ENCODE measurements at places on chromosomes 16 and 17.

DNA sequence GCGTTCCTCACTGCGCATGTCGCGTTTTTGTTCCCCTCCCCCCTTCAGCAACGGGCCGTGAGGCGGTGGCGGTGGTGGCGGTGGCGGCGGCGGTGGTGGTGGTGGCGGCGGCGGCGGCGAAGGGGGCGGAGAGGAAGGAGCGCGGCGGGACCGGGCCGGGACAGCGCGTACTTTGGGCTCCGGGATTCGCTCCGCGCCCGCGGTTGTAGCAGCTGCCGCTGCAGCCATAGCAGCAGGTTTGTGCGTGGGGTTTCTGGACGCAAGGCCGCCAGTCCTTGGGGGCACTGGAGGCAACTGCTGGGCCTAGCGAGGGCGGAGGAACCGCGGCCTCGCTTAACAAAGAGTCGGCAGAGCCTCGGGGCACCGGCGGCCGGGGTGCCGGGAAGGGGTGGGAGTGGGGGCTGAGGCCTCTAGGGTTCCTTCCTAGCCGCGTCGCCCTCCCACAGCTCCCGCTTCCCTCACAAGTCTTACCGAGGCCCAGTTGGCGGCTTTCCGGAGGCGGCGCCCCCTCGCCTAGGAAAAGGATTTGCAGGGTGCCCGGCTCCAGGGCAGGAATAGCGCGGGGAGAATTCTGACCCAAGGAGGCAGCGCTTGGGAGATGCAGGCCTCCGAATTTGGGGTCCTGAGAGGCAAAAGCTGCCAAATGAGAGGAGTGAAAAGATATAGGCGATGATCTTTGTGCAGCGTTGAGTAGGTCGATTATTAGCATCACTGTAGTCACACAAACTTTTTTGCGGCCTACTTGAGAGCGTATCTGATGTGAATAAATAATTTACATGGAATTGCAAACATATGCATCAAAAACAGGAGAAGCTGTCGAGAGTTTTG, at the start of gene DDX42:
Gene DDX42 (plus strand): TSS at position 30 of the 828 bp plus-strand sequence. CDS start 12,880 bp downstream, outside the sequence.
- no peak for DNase-seq

DNA sequence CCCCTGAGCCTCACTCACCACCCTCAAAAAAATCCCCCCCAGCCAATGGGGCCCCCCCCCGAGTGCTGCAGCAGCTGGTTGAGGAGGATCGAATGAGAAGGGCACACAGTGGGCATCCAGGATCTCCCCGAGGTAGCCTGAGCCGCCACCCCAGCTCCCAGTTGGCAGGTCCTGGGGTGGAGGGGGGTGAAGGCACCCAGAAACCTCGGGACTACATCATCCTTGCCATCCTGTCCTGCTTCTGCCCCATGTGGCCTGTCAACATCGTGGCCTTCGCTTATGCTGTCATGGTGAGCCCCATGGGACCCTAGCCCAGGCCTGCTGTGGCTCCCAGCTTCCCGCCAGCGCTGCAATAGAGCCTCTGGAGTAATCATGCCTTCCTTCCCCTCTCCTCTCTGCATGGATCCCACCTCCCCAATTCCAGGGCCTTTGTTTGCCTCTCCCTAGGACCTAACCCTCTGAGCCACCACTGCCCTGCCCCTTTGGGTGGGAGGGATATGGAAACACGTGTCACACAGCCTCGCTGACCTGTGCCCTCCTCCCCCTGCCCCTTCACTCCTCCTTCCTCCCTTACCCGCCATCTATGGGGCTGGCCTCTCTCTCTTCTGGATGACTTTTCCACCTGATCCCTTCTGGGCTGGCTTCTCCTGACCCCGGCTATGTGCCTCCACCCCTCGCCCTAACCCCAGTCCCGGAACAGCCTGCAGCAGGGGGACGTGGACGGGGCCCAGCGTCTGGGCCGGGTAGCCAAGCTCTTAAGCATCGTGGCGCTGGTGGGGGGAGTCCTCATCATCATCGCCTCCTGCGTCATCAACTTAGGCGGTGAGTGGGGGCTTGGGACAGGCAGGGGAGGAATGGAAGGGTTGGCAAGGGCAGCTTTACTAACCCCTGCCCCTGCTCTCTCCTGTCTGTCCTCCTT, 1.9 kb downstream of the PRRT2 start:
- DNase-seq, result peak; percentile 74

DNA sequence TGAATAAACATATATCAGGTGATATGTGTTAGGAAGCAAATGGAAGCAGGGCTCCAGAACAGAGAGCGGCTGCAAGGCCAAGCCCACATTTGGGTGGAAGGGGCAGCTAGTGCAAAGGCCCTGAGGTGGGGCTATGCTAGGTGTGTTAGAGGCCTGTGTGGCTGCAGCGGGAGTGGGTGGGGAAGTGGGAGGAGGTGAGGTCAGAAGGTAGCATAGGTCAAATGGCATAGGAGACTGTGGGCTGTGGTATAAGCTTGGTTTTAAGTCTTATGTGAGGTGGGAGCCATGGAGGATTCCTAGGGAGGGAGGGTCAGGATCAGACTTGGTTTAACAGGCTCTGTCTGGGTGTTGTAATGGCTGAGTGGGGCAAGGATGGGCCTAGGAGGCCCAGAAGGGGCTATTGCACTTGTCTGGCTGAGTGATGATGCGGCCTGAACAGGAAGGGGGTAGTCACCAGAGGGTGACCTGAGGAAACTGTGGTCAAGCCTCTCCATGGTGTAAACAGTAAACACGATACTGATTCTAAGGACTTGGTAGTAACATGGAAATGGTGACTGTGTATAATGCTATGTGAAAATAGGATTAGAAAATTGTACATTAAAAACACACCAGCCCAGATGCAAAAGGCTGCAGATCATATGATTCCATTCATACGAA, 31.1 kb downstream of the RAI1 start:
- DNase-seq, result peak; percentile 91

DNA sequence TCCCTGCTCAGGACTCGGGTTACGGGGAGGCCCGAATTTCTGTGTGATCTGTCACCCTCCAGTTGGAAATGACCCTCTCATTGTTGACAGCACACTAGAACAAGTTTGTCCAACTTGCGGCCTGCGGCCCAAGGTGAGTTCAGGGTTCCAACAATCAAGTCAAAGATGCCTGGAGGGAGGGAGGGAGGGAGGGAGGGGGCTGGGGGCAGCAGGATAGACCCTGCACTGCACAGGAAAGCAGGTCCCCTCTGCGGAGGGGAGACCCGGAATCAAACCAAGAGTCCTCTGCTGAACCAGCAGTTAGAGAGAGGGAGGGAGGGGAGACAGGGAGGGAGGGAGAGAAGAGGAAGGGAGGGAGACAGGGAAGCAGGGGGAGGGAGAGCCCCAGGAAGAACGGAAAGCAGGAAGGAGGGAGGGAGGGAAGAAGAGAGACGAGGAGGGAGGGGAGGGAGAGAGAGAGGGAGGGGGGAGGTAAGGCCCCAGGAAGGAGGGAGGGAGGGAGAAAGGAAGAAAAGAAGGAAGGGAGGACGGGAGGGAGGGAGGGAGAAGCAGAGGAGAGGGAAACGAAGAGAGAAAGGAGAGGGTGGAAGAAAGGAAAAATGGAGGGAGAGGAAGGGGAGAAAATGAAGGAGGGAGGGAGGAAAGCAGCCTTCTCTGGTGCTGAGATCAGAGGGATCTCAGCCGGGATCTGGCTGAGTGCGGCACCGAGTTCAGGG, 96.7 kb upstream of the CDH5 start:
- DNase-seq, result no peak

DNA sequence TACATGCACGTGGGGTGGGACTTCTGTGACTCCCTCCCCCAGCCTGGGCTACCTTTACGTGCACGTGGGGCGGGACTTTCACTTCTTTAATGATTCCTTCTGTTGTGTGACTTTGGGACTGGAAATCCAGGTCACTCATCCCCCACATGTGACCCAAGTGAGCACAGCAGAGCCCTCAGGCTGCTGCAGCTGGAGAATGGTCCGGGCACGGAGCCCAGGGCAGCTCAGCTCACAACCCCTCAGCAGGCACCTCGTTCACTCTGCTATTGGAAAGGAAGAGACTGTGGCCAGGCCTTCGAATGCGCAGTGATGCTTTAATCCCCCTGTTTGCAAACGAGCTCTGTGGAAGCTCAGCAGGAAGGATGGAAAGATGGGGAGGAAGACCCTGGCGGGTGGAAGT, 14.7 kb downstream of the DBNDD1 start:
- no peak for DNase-seq

DNA sequence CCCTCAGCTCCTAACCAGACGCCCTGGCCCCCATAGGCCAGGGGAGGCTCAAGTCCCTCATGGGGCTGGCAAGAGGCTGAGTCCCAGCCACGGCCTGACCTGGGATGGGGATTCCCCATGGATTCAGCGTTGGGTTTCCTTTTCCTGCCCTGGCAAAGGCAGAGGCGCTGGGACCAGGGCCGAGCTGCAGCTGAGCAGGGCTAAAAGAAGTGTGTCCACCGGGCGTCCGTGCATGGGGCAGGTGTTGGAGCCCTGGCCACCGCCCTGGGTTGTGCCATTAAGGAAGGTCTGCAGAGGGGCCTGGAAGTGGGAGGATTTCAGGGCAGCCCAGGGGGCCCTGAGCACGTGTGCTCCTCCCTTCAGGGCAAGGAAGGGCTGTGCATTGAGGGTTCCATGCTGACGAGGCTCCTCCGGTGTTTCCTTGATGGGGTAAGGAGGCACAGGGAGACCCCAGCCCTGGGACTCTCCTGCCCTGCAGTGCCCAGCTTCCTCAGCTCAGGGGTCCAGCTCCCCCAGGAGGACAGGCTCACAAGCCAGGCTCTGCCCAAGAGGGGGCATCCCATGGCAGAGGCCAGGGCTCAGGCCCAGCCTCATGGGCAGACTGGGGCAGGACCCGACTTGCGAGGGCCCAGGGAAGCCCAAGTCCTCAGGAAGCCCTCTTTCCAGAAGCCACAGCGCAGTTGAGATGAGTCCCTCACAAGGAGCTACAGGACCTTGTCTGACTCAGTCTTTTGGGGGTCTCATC, 10.1 kb downstream of the TBC1D26 start:
- no peak for DNase-seq

DNA sequence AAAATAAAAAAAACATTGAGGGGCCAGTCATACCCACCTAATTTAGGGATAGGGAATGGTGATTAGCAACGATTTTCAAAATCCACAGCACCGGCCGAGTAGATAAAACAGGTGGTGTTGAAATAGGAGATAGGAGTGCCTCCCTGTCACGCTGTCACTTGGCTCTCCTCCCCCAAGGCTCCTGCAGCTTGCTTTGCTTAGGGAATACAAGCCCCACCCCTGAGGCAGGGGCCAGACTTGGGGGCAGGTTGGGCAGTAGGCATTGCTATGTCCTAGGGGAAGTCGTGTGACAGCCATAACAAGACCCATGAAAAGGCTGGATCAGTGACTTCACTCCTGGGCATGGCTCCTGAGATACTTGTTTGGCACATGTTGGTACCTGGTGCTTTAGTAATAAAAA, 25.8 kb downstream of the POLR2A start:
- DNase-seq, result no peak

GRCh38 chr17:76354747-76355310, 1.1 kb upstream of the PRPSAP1 start:
- peak; percentile 73 for DNase-seq

- no peak for DNase-seq
These were observed 775 bp upstream of the CHP2 start for GRCh38 chr16:23753908-23754593.

- DNase-seq, result no peak
These were observed 11.3 kb downstream of the CNTROB start for GRCh38 chr17:7943291-7943690.

GRCh38 chr17:36183001-36183971, 6.8 kb upstream of the TBC1D3B start:
- peak; percentile 90 for DNase-seq

DNA sequence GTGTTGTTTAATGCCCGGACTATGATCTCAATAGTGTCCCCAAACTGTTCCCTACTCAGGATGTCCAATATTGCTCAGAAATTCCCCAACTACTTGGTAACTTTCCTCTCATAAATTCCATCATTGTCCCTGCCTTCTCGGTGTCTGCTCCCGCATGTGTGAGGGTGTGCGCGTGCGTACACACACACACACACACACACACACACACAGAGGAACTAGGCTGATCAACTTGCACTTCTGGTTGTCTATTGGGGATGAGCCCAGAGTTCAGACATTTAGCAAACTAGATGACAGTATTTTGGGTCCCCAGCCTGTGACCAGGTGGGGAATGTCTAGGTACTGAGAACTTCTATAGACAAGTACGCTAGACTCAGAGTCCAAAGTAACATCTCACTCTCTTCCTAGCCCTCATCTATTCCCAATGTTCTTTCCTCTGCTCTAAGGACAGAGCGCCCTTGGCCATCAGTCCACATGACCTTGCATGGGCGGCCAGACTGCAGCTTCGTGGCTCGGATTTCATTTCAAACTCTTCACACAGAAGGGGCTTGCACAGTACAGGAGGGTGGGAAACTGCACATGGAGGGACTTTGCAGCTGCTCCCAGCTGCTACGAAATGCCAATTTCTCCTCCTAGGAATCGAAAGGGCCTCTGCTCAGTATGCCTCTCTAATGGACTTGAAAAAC, 5.3 kb downstream of the HS3ST3A1 start:
- DNase-seq, result no peak

GRCh38 chr16:14249291-14250032, 178.3 kb downstream of the MRTFB start:
- peak; percentile 52 for DNase-seq

DNA sequence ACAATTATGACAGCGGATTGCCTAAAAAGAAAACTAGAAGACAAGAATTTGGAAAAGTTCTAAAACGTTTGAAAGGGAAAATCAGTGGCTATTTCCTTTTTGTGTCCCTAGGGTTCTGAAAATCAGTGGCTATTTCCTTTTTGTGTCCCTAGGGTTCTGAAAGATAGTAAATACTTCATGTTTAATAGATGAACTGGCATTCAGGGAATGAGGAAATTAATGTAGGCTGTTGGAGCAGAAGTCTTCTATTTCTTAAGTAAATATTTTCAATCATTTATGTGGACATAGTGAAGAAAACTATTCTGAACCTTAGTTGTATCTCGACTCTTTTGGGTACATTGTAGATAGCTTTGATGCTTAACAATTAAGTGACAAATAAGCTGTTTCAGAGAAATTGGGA, 78.9 kb downstream of the SHISA6 start:
- DNase-seq, result no peak

DNA sequence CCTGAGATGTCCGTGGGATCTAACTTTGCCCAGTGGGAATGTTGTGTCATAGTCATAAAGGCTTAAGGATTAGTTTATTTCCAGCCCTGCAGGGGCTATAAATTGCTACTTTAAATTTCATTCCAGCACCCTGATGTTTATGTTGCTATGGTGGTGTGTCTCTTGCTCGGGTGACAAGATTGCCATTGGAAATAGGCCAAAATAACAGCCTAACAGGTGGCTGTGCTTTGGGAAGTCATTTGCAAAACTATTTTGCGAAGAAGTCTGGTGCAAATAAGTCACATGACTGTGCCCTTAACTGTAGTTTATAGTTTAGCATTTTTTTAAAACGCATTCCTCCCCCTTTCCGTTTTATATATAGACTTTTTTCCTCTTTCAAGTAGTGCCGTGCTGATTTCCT, 23.1 kb downstream of the PITPNC1 start:
- DNase-seq, result no peak

DNA sequence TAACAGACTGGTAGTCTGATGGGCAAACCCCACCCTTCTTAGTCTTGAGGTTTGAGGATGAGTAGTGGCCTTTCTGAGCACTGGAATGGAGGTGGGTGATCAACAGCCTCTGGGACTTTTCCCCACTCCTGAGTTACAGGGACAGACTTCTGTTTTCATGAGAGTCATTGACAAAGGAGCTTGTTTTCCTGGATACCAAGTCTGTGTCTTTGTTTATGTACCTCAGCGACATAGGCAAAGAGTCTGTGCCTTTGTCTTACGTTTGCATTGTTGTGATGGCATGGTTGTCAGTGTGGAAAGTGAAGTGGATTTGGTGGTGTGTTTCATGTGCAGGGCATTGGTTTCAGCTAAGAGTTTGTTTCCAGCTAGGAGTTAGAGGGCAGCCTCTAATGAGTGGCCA, 17.5 kb downstream of the EPN2 start:
- DNase-seq, result no peak

Measured in NB4 (cell line).